ENCODE measurements at places on chromosomes 1 and 21. TPM values are rescaled to one million over a fixed set of nuclear protein-coding genes. Genes with fewer than 3 reads are reported as not detected.

Gene MROH7
- polyA plus RNA-seq, result 9.2 TPM

Gene RAB3GAP2
- 27.6 TPM for polyA plus RNA-seq

Gene FCRL2
- 0.54 TPM for polyA plus RNA-seq

DNA sequence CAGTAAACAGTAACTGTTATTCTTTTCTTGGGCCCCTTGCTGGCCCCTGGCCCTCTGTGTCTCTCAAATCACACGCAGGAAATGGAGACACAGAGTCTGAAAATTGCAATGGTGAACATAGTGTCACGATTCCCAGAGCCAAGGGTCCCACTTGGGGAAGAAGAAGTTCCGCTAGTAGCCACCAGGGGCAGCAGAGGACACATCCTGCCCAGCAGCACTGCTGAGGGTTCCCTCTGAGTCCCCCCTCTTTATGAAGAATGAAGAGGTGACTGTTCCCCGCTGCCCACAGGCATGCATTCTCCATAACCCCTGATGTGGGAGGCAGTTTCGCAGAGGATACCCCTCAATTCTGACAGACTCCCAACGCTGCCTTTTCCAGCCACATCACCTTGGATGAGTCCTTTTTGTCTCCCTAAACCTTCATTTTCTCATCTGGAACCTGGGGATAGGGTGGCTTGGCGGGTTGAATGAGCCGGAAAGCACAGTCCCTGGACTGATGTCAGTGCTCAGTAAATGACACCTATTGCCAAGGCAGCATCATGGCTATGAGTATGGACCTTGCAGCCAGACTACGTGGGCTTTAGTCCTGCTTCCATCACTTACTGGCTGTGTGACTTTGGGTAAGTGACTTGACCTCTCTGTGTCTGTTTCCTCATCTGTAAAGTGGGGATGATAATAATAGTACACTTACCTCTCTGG is 238.0 kb upstream of the TMEM51 start:
- peak; percentile 59 for DNase-seq

- no peak for DNase-seq
These were observed 128.5 kb upstream of the KCNK1 start for GRCh38 chr1:233485385-233485784.

DNA sequence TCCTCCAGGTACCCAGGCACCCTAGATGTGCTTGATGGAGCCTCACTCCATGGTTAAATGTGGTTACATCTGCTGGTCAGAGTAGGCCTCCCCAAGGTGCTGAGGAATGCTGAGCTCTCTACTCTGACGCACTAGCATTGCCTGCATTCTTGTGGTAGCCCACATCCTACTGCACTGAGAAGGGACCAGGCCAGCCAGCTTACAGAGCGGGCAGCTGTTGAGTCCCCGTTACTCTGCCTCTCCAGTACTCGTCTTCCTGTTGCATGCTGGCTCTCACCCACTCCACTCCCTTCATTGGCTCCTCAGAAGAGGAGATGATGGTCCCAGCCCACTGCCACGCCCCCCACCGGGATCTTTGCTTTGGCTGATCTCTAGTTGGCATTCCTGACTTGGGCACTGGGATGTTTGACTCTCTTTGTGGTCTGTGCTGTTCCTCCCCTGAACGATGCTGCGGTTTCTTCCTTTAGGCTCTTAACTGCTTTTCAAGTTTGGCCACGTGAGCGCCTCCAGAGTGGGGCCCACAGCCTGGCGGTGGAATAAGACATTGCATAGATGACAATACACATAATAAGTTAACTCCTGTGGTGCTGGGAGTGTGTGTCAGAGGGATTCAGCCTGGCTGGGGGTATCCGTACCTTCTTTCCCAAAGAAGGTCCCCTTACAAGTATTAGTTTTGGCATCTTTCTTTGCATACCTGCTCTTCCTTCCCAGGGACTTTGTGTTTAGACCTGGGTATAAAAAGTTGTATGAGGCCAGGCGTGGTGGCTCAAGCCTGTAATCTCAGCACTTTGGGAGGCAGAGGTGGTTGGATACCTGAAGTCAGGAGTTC is 18.6 kb downstream of the AZIN2 start:
- DNase-seq, result peak; percentile 20

Gene KCNAB2
- polyA plus RNA-seq, result 4.7 TPM

DNA sequence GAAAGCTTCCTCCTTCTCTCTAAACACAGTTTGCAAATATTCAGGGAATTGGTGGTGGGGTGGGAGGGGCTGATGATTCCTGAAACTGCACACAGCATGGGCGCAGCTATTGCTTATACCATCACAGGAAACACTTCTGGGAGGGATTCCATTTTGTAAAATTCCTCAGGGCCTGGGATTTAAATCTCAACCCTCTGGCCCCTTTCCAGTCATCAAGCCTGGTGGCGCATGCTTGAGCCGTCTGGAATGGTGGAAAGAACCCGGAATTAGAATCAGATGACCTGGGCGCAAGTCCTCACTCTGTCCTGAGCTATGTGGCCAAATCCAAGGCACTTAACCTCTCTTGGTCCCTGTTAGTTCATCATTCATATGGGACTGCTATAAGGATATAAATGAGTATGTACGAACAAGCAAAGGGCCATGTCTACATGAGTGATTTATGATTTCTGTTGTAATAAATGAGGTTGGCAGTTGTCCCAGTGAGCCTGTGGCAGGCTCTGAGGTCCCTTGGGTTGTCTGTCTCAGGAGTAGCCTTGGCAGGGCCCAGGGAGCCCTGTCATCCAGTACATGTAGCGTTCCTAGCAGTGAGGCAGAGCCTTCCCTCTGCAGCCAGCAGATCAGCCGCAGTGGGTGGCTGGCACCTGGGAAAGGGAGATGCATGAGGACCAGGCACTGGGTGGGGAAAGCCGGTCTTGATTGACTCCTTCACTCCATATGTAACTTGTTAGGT is 72.0 kb downstream of the MAN1C1 start:
- DNase-seq, result no peak

- DNase-seq, result no peak
These were observed 3.9 kb upstream of the FLG start for GRCh38 chr1:152328801-152329391.

DNA sequence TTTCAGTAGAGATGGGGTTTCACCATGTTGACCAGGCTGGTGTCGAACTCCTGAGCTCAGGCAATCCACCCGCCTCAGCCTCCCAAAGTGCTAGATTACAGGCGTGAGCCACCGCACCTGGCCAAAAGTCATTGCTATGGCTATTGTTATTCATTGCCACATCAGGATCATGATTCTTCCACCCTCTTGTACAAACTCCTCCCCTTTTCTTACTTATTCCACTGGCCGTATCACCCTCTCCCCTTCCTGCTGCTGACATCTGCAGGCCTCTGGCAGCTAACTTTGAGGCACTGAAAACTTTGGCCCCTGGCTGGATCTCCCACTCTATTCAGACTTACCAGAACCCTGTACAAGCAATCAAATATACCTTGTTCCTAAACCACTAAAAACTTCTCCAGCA is 10.9 kb downstream of the TMEM53 start:
- DNase-seq, result no peak

Data from muscle of arm (tissue), 14 donors.